GM04504 (cell line): ENCODE measurements at places on chromosomes 16 and 17.

GRCh38 chr16:11727796-11728543, 14.7 kb downstream of the TXNDC11 start:
- no peak for DNase-seq

DNA sequence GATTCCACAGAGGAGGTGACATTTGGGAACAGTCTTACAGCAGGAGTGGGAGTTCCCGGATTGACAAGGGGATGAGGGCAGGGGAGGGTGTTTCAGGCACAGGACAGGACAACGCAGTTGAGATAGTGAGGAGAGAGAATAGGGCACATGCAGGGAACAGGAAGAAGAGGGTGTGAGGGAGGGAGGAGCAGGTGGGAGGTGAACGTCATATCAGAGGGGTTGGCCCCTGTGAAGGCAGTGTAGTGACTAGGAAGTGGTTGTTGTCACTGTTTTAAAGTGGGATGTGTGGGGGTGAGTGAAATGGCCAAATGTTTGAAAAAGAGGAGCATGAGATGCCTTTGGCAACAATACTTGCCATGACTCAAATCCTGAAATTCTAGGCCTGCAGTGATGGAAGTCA, 12.2 kb downstream of the PRKCB start:
- no peak for DNase-seq

GRCh38 chr17:42129109-42129837, 6.7 kb downstream of the HSPB9 start:
- no peak for DNase-seq

- no peak for DNase-seq
Observed at GRCh38 chr17:1713878-1714426, 3.8 kb upstream of the TLCD2 start.

DNA sequence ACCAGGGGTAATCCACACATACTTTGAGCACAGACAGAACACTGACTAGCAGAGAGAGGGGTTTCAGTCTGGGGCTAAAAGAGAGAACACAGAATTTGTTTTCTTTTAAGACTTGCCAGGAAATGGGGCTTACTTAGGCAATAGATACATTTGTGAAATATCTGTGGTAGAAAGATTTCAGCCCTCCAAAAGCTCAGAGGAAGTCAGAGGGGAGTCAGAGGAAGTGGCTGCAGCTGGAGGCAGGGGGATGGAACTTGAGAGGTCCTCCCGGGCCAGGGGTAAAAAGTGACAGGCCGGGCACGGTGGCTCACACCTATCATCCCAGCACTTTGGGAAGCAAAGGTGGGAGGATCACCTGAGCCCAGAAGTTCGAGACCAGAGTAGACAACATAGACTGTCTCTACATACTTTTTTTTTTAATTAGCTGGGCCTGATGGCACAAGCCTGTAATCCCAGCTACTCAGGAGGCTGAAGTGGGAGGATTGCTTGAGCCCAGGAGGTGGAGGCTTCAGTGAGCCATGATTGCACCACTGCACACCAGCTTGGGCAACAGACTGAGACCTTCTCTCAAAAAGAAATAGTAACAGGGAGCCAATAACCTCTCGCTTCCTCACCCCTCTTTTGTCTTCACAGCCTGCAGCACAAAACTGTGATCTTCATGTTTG, 49.9 kb downstream of the NLRC5 start:
- no peak for DNase-seq

DNA sequence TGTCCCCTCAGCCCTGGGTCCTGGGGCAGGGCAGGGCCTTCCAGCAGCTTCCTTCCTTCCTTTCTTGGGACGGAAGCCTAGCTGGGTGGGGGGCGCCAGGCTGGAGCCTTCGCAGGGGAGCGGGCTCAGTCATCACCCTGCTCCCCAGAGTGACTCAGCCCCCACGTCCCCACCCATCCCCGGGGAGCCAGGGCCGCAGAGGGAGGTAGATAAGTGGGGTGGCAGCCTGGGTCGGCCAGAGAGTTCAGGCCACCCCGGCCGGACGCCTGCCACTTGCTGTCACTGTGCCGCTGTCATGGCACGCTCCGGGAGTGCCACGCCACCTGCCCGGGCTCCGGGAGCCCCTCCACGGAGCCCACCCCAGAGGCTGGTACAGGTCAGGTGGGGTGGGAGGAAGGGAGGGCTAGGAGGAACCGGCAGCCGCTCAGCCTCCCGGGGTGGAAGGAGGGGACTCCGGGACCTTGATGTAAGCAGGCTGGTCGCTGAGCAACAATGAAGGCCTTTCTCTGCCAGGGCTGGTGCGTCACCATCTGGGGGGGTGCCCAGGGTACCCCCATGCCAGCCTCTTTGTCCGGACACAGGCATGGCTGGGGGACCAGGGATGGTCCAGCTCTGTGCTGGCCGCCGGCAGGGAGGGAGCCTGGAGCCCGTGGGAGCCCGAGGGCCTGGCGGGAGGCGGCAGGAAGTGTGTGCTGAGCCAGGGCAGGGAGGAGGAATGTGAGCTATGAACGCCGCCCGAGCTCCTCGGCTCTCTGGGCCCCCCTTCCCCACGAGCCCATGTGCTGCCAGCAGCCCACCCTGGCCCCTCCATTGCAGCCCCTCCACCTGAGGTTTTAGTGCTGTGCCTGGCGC, 6.6 kb downstream of the NHERF2 start:
- DNase-seq, result no peak

DNA sequence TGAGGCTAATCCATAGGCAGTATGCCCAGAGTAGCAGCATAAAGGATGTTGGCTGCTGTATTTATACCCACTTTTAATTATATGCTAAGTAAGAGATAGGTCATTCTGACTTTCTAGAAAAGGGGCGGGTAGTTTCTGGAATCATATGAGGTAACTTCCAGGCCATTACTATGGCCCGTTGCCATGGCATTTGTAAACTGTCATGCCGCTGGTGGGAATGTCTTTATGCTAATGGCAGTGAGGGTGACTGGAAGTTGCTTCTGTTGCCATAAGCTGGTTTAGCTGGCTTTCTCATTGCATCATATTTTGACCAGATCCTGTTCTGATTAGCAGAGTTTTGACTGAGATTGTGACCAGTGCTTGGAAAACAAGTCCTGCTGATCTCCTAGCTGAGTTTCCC, 929.6 kb upstream of the CDH8 start:
- no peak for DNase-seq

GRCh38 chr16:88678224-88678979, 7.9 kb downstream of the SNAI3 start:
- no peak for DNase-seq

- no peak for DNase-seq
Observed at GRCh38 chr16:84597528-84597896, 20.4 kb downstream of the COTL1 start.

DNA sequence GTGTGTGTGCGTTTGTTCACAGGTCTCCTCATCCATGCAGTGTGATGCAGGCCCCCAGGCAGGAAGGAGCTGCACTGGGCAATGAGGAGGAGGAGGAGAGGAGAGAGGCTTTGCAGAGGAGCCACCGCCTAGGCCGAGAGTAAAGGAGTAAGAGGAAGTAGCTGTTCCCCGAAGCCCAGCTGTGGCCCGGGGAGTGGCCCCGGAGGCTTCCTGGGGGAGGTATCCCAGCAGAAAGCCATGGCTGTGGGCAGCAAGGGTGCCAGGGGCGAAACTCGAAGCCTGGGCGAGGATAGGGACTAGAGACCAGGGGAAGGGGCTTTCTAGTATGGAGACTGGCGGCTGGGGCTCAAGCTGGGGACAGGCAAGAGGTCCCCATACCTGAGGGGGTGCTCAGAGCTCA, 12.2 kb downstream of the C16orf95 start:
- DNase-seq, result no peak

DNA sequence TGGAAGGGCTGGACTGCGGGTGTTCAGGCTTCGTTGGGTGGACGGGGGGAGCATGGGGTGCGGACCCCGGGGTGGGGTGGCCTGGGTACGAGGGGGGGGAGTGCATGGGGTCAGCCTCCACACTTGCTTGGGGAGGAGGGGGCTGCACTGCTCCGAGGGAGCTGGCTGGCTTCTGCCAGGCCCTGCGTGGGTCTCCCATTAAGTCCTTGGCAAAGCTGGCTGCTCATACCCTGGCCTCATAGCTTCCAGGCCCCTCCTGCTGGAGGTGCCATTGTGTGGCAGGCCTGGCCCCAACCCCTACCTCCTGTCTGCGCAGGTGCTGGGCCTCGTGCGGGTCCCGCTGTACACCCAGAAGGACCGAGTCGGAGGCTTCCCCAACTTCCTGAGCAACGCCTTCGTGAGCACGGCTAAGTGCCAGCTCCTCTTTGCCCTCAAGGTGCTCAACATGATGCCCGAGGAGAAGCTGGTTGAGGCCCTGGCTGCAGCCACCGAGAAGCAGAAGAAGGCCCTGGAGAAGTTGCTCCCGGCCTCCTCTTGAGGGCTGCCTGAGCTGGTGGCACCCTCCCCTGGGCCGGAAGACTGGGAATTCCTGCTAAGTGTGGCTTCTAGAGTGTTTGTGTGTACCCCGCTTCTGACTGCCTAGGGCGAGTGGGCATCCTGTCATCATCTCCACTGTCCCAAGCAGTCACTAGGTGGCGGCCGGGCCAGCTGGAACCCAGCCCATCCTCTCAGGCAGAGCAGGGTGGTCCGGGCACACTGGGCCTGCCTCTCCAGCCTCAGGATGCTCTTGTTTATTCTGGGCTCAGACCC, 1.5 kb downstream of the NUDT16L1 start:
- no peak for DNase-seq

DNA sequence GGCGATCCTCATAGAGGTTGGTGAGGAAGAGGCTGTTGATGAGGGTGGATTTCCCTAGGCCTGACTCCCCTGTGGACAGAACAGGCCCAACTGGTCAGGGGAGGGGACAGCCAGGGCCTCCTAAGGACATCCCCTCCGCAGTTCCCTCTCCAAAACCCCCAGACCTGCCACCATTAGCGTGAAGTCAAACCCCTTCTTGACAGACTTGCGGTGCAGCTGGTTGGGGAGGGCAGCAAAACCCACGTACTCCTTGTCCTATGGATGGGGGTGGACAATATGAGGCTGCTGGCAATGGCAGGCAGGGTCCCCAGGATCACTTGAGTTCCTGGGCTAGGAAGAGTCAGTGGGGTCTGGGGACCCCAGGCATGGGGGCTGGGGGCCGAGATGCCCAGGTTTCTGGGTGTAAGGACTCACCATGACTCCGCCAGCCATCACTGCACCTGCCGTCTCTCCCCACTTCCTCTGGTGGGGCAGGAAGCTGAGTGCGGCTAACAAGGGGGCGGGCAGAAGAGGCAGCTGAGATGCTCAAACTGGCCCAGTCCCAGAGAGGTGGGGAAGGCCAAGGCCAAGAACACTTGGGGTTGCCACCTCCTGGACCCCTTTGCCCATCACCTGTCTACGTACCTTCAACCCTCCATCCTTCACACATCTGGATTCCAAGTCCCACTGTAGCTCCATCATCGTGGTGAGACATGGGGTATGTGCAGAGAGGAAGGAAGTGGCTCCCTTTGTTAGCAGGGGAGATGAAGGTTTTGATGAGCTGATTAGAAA, at the start of gene SEPTIN1:
TSS of gene SEPTIN1 (minus strand) at position 451 of the 771 bp plus-strand sequence. CDS start at position 432, 19 bp downstream.
- no peak for DNase-seq

GRCh38 chr17:57918017-57918895, 37.0 kb downstream of the CUEDC1 start:
- DNase-seq, result no peak

DNA sequence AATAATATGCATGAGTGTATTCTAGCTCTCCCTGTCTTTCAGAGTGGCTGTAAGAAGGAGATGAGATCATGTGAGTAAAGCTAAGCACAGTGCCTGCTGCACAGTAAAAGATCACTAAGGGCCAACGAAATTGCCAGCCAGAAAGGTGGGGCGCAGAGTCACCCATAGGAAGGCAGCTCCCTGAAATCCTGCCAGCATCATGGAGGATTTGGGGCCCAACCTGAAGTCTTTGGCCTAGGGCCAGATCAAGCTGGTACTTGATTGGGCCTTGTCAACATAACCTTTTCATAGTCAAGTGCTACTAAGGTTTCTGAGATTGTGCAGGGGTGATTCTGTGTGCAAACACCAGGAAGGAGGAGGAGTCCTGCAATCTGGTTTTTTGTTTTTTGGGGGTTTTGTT, 16.5 kb downstream of the SCNN1B start:
- DNase-seq, result no peak

DNA sequence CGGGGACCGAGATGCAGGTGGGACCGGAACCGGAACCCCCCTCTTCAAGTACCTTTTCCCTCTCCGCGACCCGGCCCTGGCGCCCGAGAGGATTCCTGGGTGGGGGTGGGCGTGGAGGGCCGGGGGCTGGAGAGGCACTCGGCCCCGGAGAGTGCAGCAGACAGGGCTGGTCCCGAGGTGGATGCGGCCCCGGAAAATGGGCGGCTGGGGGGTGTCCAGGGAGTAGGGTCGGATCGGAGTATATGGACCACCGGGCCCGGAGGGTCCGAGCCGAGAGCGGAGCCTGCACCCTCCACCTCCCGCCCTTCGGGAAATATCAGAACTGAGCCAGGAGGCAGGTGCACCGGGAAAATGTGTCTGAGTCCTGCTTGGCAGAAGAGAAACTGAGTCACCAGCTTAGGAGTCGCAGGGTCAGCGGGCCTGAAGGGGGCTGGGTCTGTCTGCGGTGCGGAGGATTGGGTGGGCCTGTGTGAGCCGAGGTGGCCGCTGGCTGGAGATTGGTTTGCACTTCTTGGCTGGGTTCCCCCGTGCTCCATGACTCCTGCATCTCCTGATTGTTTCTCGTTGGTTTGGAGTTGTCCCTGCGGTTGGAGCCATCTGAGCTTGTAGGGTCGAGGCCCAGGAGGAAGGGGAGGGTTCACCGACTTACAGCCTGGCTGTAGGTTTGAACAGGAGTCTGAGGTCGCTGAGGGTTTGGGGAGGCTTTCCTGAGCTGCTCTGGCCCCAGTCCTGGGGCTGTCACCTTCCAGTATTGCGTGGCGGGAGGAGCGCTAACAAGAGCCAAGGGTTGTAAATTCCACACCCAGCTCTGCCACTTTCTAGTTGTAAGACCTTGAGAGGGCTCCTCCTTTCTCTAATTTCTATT, 518 bp downstream of the SH2B1 start:
- no peak for DNase-seq

GRCh38 chr16:30049871-30050270, 15.7 kb upstream of the ALDOA start:
- DNase-seq, result no peak

DNA sequence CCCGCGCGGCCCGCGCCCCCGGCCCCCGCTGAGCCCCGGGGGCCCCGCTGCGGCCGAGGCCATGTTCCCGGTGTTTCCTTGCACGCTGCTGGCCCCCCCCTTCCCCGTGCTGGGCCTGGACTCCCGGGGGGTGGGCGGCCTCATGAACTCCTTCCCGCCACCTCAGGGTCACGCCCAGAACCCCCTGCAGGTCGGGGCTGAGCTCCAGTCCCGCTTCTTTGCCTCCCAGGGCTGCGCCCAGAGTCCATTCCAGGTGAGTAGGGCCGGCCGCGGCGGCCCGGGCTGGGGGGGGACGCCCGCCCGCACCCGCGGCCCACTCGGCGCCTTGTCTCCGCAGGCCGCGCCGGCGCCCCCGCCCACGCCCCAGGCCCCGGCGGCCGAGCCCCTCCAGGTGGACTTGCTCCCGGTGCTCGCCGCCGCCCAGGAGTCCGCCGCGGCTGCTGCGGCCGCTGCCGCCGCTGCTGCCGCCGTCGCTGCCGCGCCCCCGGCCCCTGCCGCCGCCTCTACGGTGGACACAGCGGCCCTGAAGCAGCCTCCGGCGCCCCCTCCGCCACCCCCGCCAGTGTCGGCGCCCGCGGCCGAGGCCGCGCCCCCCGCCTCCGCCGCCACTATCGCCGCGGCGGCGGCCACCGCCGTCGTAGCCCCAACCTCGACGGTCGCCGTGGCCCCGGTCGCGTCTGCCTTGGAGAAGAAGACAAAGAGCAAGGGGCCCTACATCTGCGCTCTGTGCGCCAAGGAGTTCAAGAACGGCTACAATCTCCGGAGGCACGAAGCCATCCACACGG, 504 bp downstream of the MAZ start:
- DNase-seq, result no peak

GRCh38 chr16:61937646-61938045, 98.6 kb downstream of the CDH8 start:
- no peak for DNase-seq

- DNase-seq, result no peak
Observed at GRCh38 chr17:80555266-80555665, 10.6 kb downstream of the RPTOR start.
